Glutamatergic neuron (in vitro differentiated cells): ENCODE measurements at places on chromosomes 5 and 9.

DNA sequence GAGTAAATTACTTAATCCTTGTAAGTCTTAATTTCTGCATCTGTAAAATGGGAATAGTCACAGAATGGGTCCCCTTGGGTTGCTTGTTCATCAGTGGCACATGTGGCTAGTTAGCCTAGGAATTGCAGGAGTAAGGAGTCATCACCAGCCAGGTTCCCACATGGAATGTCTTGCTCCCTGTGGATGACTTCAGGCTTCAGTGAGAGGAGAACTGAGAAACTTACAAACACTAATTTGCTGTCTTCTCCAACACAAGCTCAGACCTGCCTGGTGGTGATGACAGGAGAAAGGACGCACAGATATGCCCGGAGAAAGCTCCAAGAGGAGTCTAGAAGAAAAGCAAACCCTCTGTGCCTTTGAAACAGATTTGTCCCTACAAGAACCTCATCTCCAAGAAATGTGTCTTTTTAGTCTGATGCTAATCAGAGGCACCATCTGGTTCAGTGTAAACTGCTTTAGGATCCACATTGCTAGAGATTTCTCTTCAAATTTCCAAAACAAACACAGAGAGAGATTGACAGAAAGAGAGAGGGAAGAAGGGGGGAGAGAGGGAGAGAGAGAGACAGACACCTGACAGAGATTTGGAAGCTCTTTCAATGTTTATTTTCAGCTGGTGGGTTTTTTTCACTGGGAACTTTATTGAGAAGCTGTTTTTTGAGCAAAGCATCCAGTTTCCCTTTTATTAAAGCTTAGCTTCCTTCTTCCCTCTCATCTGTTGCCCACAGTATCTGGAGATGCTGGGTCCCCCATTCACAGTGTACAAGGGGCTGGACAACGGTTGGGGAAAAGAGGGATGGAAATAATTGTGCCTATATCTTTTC lies 128.3 kb downstream of the DOCK2 start:
- DNase-seq, result no peak

DNA sequence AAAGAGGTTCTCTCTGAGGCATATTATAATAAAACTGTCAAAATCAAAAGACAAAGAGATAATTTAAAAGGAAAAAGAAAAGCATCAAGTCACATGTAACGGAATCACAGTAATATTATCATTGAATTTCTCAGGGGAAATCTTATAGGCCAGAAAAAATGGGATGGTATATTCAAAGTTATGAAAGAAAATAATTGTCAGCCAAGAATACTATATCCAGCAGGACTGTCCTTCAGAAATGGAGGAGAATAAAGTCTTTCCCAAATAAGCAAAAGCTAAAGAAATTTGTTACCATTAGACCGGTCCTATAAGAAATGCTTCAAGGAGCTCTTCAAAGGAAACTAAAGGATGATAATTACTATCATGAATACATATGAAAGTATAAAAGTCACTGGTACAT lies 342.0 kb upstream of the GRAMD2B start:
- no peak for DNase-seq

DNA sequence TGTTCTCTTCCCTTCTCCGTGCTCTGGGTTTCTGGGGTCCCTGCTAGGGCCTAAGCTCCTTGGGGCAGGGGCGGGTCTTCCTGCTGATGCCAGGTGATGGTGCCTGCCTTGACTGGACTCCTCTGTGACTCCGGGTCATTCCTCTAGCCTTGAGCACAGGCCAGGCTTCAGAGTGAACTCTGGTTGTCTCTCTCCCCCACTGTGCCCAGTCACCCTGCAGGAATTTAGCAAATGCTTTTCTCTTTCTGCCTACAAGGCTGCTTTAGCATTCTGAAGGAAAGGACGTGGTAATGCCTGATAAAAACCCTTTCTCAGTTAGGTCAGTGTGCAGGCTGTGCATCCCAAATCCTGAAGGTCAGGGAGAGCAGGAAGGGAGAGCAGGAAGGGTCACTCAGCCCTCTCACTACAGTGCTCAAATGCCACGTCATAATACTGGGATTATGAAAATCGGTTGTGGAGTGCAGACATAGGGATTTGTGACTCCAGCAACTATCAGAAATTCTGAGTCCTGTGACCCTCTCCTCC lies 2.7 kb downstream of the CXCL14 start:
- no peak for DNase-seq

DNA sequence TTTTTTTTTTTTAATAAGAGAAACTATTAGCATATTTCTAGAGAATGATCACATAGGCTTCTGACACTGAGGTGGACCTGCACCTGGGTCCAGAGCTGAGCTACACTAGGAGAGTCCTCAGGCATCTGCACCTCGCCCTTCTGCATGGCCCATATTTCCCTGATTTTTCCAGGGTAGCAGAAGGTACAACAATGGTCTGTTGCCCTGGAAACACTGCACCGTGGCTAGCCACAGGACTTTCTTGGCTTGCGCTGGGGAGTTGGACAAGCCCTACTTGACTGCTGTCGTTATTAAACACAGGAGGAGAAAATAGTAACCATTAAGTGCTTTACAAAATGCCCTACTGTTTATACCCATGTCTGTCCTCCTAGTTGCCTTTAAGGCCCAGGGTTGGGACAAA lies 615.7 kb upstream of the MEF2C start:
- no peak for DNase-seq

GRCh38 chr9:8456344-8456743 lies 656.8 kb upstream of the DMAC1 start:
- no peak for DNase-seq

- DNase-seq, result no peak
Measured at GRCh38 chr9:137788561-137789294, 88.9 kb upstream of the CACNA1B start.

GRCh38 chr9:108411632-108412031 lies 444.2 kb downstream of the ACTL7B start:
- no peak for DNase-seq

GRCh38 chr5:142215915-142216681 lies 107.5 kb downstream of the NDFIP1 start:
- no peak for DNase-seq

DNA sequence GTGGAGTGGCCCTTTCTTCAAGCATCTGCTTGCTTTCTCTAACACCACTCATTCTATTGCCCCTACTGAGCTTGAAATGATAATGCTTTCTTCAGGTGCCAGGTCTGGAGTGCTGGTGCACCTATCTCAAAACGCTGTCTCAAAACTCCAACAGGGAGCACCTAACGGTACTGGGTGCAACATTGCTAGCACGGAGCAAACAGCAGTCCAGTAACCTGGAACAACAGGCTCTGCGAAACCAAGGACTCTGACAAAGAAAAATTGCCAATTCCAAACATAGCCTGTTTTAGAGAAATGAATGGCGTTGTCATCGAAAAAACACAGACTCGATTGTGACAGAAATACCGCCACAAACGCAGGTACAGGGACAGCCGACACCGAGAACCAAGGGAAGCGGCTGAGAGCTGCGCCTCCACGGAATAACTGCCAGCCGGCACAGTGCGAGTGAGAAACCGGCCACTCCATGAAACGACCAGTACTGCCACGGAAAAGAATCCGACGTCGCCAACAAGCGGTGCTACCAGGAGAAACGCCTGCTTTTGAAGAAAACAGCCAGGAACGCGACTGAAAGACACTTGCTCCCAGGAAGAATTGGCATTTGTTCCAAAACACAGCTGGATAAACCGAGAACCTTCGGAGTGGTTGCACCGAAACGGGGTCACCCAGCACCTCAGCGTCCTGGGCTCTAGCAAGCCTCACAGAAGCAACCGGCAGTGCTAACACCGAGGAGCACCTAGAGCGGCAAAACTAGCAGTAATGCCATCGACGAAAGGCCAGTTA lies 3.1 kb downstream of the ANXA2R start:
- no peak for DNase-seq

DNA sequence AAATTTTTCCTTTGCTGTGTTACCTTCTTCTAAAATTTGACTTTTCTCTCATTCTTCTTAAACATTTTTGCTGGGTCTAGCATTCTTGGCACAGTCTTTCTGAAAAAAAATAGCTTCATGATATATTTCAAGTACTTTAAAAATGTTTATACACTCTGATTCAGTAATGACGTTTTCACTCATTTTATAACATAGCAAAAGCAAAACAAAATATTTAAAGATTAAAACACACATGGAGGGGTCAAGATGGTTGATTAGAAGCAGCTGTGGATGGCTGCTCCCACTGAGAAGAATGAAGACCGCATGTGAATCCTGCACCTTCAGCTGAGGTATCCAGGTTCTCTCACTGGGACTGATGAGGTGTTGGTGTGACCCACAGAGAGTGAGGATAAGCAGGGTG lies 188.2 kb downstream of the SGCD start:
- no peak for DNase-seq

DNA sequence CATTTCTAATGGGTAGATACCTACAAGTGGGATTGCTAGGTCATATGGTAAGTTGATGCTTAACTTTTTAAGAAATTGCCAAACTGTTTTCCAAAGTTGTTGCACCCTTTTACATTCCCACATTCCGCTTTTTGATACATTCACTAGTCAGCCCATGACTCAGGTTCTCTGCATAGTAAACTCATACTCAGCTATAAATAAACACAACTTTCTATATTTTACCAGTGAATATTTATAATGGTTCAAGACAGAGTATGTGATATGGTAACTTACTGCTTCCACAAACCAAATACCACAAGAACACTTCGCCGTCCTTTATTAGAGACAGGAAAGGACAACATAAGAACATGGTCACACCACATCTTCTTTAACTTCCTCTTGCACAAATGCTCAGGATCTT lies 54.0 kb downstream of the PLPP1 start:
- DNase-seq, result no peak

DNA sequence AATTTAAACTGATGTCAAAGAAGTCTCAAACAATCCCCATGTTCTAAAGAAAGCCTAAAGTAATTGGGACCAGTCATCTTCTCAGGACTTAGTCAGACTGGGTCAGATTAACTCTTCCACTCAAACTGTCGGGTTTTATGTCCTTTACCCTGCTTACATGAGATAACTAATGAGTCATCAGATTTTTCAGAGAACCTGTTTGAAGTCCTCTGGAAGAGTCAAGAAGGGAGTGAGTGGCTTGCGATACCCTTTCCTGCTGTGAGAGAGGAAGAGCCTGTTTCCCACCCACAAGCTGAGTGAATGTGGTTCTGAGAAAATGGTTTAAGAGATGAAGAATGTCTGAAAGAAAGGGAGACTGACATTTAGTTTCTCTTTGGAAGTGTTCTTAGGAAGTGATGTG lies 1866.7 kb upstream of the C9orf72 start:
- DNase-seq, result no peak

- no peak for DNase-seq
Measured at GRCh38 chr5:95988877-95989276, 27.2 kb upstream of the ELL2 start.

DNA sequence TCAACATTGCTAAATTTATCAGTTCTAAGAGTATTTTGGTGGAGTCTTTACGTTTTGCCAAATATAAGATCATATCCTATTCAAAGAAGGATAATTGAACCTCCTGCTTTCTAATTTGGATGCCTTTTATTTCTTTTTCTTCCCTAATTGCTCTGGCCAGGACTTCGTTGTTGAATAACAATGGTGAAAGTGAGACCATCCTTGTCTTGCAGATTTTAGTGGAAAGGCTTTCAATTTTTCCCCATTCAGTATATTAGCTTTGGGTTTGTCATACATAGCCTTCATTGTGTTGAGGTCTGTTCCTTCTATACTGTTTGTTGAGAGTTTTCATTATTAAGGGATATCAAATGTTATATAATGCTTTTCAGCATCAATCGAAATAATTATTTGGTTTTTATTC lies 1974.2 kb upstream of the ACO1 start:
- DNase-seq, result no peak

- no peak for DNase-seq
Measured at GRCh38 chr5:96538808-96539250, 105.8 kb upstream of the PCSK1 start.
